Anterior cingulate cortex (tissue), 58 donors: ENCODE measurements at places on chromosomes 2 and 18.

DNA sequence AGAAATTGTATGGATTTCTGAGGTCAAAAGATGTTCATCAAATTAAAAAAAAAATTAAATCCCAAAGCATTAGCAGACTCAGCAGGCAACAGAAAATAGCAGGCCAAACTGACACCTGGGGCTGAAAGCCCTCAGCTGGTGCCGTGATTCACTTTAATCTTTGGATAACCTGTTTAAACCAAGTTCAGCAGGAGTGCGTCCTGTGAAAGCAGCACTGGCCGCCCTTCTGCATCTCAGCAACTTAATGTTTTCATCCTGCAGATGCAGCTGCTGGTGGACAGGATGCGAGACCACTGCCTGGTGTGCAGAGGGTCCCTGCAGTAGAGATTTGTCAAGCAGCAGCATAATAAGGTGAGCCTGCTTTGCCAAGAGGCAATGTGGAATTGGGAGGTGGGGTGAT is 41.2 kb downstream of the CCDC68 start:
- no peak for DNase-seq

DNA sequence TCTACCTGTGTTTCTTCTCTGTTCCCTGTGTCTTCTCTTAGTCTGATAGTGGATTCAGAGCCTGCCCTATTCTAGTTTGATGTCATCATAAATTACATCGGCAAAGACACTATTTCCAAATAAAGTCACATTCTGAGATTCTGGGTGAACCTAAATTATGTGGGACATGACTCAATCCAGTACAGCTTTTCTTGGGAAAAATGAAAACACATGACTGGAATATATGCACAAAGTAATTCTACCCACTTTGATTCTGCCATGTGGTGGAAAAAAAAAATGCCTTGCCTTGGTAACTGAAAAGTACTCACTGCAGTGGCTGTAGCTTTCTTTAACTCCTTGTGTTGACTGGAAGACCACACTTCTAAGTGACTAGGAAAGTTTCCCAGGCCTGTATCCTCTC is 73.7 kb downstream of the LRATD1 start:
- no peak for DNase-seq

GRCh38 chr2:134420259-134420658 is 166.4 kb downstream of the MGAT5 start:
- no peak for DNase-seq

GRCh38 chr18:32216390-32216789 is 26.6 kb downstream of the MEP1B start:
- DNase-seq, result no peak

DNA sequence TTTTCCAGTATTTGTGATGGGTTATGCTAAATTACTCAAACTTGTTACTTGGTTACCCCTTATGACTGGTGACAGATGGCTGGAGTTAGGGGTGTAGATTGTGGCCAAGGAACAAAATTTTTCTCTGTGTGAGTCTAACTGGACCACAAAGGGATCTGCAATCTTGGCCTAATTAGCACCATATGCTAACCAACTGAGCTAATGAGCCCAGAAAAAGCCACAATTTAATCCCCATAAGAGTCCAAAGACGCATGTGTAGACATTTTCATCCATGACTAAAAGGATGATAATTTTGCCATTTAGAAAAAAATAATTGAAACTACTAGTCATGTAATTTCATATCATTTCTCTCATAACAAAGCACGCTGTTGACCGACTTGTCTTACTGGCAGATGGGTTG is 151.2 kb downstream of the ABCA12 start:
- no peak for DNase-seq

GRCh38 chr18:67789165-67789545 is 272.6 kb upstream of the DSEL start:
- DNase-seq, result no peak

- no peak for DNase-seq
These were observed 73.8 kb downstream of the RRM2 start for GRCh38 chr2:10196110-10196892.

- no peak for DNase-seq
These were observed 4.3 kb downstream of the GAD1 start for GRCh38 chr2:170820757-170821530.

- DNase-seq, result no peak
These were observed 84.8 kb downstream of the ACAA2 start for GRCh38 chr18:49728542-49728941.

- DNase-seq, result no peak
These were observed 16.5 kb upstream of the SLC20A1 start for GRCh38 chr2:112629224-112629623.

DNA sequence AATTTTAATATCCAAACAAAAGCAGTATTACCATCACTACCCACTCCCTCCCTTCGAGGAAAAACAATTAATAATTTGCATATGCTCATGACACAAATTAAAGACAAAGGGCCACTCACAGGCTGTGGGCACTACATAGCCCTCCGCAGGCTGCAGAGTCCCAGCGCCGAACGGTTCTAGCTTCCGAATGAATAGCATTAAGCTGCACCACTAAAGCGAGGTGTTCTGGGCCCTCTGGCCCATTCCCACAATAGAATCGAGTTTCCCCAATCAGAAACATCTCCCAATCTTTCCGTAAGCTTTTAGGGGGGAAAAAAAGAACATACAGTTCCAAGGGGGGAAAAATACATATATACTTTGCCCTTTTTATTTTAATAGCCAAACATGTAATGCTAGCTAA is 14.5 kb upstream of the SIX3 start:
- no peak for DNase-seq

DNA sequence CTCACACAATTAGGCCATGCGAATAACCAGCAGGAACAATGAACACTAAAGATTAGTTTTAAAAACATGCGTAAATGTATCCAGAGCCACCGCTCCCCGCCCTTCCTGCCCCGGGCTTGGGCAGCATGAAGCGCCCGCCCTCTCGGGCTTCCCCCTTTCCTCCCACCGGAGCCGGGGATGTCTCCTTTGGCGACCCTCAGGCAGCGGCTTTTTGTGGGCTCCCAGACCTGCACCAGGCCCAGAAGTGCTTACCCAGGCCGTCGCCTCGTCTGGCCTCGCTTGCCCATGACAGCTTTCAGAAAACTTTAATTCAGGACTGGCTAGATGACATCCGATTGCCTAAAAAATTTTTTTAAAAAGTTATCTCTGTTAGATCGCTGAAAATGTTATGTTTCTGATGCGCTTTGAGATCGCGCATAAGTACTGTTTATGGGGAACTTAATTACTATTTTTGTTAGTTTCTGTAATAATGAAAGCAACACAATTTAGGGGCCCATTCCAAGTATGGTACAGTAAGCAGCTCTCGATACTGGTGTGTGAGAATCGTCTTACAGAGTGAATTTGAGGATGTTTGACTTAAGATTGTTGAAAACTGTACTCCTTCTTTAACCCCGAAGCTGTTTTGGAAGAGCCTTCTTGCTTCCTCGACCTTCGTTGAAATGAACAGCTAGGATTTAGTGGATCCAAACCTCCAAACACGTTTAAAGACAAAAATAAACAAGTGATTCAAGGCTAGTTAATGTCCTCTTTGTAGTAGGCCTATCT is 1.1 kb downstream of the MAP3K20 start:
- no peak for DNase-seq

DNA sequence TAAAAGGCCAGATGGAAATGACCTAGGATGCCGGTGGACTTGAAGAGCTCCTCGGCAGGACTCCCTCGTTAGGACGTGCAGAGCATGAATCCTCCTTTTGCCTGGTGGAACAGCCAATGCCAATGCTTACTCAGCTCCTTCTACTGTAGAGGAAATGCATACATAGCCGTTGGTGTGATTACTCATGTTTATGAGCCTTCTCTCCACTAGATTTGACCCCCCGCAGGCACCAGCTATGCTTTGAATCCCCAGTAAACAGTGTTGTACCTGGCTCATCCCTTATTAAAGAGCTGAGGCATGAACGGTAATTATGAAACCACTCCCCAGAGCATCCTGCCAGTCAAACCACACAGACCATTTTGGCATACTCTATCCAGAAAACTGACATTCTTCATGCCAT is 172.8 kb downstream of the ANTXR1 start:
- DNase-seq, result no peak

- DNase-seq, result no peak
These were observed 226.8 kb downstream of the MC4R start for GRCh38 chr18:60145776-60146175.

DNA sequence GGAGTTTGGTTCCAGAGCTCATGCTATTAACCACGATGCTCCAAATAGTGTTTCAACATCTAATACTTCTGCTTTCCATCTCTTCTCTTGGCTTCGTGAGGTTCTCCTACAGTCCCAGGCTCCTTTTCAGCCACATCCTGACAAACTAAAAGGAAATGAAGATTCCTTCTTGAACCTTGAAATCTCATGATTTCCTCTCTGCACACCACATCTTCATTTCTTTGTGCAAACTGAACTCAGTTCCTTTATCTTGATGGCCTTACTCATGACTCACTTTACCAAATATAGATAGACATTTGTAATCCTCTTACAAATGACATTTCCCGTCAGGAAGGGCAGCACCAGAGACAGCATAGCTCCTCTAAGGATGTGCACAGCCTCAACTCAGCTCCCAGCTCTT is 50.0 kb upstream of the ITGA4 start:
- DNase-seq, result no peak

DNA sequence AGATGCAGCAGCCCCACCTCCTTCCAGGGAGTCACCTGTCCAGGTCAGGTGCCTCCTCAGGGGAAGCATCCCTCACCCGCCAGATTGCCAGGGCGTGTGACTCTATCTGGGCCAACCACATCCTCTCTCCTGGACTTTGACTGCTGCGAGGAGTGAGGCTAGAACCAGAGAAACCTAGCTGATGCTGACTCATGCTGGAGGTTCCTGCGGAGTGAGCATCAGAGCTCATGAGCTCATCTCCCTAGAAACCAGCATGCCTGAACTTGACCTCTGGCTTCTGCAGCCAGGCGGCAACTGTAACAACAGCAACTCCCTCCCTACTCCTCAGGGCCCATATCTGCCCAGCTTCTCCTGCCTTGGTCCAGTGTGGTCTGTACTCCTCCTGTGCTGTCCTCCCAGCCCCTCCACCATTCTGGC is 28.3 kb upstream of the NT5DC4 start:
- DNase-seq, result no peak

DNA sequence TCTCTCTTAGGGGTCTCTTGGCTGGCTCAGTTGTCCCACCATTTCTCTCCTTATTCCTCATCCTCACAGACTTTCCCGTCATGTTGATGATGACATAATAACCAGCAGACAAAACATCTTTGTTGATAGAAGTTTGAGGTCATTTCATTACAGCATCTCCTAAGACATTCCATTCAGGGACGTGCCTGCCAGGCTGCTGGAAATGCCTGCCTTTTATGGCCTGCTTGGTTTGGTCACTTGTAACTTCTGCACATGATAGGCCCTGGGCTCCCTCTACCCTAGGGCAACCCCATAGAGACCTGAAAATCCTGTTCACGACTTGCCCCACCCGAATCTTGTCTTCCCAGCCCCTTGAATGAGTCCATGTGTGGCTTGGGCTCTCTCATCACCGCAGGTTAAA is 81.7 kb downstream of the SDC1 start:
- no peak for DNase-seq

DNA sequence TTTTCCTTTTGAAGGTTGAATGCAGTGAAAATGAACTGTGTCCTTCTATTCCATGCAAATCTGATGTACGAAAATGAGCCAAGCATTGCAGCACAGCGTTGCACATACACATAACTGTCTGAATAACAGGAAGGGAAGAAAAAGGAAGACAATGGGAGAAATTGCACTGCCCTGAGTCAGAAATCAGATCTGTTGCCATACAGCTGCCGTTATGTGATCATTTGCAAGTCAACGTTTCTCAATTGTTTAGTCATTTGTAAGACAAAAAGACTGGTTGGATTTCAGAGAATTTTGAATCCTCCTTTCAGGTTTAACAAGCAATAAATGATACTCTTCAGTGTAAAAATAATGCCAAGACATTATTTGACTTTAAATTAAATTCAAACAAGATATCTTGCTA is 284.1 kb downstream of the DSEL start:
- no peak for DNase-seq

GRCh38 chr2:46942891-46943626 is 27.5 kb upstream of the MCFD2 start:
- no peak for DNase-seq

DNA sequence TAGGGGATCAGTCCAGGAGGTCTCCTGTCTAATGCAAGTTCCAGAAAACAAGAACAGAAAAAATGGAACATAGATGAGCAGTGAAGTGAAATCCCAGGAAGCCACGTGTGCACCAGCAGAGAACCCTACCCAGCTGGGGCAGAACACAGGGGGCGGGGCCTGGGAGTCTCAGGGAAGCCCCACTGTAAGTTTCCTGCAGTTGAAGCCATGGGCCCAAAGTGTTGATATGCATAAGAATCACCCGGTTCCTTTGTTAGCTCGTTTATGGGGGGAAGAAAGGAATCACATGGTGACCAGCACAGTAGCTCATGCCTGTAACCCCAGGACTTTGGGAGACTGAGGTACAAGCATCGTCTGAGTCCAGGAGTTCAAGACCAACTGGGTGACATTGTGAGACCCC is 131.3 kb downstream of the INO80D start:
- no peak for DNase-seq

DNA sequence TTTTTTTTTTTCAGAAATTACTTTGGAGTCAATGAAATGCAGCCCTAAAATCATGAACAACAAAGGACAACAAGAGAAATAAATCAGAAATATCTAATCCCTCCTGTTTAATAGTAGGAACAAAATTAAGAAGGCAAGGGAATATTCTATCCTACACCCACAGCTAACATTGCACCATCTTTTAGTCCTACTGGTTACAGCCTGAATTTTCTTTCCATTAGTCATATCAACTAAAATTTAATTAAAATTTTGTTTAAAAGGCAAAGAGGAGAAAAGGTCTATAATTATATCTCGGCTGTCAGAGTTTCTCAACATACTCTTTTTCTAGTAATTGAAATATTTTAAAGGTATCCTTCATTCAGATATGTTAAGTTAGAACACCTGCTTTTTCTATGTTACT is 61.9 kb downstream of the DTNA start:
- DNase-seq, result no peak

- DNase-seq, result no peak
These were observed 166.7 kb downstream of the AGAP1 start for GRCh38 chr2:235660484-235661082.

DNA sequence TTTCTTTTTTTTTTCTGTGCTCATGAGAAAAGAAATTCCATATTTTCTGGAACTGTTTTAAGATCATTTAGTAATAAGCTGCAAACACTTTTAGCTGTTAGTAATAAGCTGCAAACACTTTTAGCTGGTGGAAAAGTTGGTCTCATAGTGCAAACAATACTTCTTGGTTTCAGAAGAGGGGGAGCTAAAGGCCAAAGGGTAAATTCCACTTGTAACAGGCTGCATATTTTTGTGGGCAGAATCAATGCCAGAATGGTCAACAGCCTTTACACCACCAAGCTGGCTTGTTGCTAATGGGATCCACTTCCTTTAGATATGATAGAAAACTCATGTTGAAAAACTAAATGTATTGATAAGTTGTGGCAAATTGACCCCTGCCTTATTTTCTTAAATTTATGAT is 356.8 kb downstream of the NR4A2 start:
- no peak for DNase-seq
